Stimulated activated CD4-positive, alpha-beta T cell treated with anti-CD3 and anti-CD28 coated beads, Interleukin-12 subunit alpha, Interleukin-12 subunit beta, amount 100 ng/mL, for 24 hours (primary cell): ENCODE measurements at places on chromosomes 2 and 18.

DNA sequence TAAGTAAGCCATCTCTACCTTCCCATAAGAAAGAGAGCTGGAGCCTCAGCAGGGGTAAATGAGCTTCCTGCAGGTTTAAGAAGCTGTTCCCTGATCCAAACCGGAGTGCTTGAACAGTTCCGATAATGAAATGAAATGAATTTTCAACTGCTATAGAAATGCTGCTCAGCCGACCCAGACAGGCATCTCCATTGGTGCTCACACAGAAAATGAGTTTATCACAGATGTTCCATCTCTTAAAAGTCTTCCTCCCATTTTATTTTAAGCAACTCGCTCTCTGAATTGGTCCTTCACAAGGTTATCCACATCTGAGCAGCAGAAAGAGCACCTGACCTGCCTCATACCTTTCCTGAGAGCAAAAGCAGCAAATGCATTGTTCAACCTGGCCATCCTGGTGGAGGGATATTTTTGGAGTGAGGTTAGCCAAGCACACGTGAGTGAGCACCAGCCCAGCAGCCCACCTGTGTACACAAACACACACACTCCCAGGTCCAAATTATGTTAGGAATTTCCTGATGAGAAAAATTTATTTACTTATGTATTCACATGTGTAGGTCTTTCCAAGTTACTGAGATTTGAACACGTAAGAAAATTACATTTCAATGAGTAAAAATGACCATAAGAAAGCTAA is 42.2 kb upstream of the CCDC68 start:
- no peak for DNase-seq

DNA sequence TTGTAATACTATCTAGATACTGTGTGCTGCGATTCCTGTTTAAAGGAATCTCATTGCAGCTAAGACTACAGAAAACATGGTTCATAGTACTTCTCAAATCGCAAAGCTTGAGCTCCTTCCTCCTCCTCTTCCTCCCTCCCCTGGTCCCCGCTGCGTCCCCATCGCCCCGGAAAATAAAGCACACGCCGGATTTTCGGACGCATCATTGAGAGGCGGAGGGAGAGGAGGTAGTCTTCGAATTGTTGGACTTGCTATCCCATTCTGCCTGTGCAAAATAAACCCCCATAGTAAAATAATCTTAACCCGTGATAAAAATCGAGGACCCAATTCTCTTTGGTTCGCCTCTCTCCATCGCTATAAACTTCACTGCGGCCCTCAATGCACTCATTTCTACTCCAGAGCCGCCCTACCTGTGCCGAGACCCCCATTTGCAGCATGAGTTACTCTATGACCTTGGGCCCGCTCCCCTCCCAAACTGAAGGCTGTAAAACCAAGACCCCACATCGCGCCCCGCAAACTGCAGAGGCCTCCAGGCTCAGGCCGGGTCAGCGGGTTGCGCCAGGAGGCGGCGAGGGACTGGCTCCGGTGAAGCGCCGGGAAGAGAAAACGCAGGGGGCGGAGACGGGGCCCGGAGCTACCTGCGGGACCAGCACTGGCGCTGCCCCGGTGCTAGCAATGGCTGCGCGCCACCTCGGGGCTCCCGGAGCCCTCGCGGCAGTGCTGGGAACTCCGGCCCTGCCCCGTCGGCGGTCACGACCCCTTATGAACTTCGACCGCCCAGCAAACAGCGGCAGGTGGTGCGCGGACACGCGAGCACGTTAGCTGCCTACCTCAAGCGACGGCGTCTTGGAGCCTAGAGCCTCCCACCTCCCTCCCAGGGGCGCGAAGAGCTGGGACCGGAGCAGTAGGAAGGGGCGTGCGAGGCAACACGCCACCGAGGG is 649 bp downstream of the ESCO1 start:
- DNase-seq = peak; percentile 47

DNA sequence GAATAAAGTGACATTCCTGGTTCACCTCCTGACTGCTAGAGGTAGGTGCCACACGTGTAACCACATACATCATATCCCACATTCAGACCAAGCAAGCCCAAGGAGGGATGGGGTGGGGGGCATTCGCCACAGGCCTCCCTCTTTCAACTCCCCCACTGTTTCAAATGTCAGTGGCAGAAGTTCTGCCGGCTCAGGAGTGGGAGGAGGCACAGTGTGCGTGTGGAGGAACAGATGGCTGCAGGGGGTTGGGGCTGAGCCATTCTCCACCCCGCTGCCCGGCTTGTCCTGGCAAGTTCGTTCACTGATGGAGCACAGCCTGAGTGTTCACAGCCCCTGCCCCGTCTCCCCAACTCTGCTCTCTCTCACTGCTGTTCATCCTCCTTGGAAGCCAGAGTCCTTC is 75.4 kb upstream of the TANC1 start:
- no peak for DNase-seq

GRCh38 chr2:43104763-43105162 is 121.6 kb downstream of the ZFP36L2 start:
- no peak for DNase-seq

DNA sequence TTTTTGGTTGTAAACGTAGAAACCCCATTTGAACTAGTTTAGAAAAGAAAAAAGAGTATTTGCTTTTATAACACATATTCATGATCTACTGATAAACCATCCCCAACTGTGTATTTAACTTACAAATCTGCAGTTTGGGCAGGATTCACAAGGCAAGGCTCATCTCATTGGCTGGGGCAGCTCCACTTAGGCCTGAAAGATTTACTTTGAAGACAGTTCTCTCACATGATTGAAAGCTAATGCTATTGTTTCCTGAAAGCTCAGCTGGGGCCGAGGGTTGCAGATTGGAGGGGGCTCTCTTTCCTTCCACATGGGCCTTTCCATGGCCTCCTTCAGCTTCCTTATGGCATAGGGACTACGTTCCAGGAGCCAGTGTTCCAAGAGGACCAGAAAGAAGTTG is 47.4 kb downstream of the ARHGAP15 start:
- DNase-seq = no peak

DNA sequence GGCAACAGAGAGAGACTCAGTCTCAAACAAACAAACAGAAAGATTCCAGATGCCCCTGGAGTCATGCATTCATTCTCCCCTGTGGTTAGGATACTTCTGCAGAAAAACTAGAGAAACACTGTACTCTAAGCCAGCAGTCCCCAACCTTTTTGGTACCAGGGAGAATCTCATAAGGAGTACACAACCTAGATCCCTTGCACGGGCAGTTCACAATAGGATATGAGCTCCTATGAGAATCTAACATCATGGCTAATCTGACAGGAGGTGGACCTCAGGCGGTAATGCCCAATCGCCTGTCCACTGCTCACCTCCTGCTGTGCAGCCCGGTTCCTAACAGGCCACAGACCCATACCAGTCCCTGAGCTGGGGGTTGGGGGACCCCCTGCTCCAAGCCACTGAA is 18.3 kb downstream of the PSME4 start:
- no peak for DNase-seq

- DNase-seq = no peak
Observed at GRCh38 chr18:37176621-37176934, 347.7 kb downstream of the KIAA1328 start.

DNA sequence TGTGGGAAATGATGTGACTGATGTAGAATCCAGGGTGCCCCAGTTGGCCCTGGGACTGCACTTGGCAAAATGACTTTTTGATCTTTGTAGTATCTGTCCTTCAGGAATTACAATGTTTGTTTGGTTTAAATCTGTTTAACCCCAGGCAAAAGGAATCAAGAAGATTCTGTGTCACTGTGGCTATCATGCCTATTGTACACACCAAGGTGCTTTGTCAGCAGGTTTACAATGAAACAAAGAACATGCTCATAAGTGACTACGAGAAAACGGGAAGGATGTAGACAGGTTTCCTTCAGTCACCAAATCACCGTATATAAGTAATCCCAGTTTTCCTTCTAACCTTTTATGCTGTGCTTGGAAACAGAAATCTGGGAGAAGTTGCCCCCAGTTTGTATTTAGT is 109.5 kb downstream of the RTN4 start:
- no peak for DNase-seq

DNA sequence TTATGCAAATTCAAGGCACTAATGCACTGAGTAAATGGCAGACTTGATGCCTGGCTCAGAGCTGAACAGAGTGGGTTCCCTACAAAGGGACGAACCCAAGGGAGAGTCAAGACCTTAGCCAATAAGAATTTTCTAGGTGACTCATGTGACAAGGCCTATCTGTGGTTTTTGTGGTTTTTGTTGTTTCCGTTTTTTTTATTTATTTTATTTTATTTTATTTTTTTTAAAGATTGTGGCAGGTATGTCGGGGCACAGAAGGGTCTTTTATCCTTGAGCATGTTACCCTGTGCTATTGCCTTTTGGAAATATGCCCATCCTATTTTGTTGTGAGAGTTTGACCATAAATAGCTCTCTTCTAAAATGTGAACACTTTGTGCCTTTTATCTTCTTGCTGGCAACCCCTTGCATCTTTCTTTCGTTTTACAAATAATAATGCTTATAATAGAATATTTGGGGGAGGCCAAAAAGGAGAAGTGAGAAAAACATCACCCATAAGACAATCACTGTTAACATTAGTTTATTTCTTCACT is 113.4 kb upstream of the AQP4 start:
- no peak for DNase-seq

DNA sequence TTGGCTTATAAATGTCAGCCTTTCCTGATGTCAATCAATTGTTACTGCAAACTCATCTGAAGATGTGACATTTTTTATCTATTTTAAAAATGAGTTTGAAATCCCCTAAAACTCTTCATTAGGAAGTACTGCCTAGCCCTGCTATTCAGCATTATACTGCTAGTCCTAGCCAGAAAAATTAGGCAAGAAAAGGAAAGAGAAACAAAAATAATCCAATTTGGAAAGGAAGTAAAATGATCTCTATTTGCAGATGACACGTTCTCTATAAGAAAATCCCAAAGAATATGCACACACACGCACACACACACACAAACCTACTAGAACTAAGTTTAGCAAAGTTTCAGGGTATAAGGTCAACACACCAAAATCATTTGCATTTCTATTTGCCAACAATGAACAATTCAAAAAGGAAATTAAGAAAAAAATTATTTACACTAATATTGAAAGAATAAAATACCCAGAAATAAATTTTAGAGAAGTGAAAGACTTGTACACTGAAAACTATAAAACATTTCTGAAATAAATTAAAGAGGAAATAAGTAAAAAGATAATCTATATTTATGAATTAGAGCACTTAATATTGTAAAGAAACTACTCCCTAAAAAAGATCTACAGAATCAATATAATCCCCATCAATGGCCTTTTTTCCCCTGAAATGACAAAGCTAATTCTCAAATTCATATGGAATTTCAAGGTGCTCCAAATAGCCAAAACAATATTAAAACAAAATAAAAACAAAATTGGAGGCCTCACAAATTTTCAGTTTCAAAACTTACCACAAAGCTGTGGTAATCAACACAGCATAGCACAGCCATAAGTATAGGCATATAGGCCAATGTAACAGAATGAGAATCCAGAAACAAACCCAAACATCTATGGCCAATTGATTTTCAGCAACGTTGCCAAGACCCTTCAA is 433.7 kb upstream of the TRIB2 start:
- no peak for DNase-seq

DNA sequence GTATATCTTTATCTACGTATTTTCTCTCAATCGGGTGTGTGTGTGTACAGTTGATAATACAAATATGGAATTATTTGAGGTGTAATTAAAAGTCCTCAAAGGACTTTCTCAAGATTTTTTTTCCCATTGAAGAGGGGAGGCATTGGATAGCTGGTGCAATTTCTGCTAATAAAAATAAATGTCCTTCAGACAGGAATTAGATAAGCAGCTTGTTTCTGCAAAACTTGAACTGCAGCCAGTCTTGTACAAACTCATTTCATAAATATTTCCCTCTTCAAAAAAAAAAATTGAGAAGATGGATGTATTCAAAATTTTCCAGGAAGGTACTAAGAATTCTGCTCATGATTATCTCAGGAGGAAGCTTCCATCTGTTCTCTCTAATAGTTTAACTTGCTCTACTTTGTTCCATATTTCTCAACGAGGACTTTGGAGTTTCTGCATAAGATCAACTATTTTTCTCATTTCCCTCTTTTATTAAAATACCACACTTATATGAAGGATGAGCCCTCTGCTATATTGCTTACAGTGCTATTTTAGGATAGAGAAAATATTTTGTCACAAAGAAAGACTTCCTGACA is 33.0 kb upstream of the GLS start:
- no peak for DNase-seq

GRCh38 chr18:25561918-25562317 is 210.0 kb upstream of the ZNF521 start:
- no peak for DNase-seq

DNA sequence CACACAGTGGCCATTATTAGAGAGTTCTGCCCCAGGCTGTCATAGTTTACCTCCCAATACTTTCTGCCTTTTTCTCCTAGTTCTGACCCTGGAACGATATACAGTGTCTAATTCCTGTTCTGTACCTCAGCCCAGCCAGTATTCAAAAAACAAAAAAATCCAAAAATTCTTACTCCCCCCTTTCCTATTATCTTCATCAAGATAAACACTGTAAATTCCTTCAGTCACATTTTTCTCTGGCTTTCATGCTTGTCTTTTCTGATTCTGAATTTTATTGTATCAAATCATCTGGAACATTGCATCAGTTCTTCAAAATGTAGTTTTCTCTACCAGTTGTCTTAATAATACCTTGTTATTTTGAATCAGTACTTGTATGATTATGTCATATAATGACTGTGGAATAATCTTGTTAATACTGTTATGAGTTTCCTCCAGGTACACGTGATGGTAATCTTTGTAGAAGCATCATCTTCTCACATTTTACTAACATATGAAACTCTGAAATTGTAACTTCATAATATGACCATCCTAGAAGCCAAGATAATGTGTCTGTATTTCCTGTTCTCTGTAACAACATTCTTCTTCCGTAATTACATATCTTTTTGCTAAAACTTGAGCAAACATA is 79.0 kb upstream of the NOSTRIN start:
- DNase-seq = no peak

DNA sequence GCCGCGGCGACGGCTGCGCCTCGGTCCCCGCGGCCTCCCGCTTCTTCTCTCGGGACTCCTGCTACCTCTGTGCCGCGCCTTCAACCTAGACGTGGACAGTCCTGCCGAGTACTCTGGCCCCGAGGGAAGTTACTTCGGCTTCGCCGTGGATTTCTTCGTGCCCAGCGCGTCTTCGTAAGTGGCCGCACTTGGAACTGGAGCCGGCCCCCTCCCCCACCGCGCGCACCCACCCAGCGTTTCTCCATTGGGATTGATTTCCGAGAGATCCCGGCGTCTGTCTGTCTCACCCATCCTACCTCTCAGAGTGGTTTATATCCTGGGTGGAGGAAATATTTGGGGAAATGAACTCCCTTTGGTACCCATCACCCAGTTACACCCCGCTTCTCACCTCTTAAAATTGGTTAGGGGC is 498 bp downstream of the ITGAV start:
- DNase-seq = no peak

DNA sequence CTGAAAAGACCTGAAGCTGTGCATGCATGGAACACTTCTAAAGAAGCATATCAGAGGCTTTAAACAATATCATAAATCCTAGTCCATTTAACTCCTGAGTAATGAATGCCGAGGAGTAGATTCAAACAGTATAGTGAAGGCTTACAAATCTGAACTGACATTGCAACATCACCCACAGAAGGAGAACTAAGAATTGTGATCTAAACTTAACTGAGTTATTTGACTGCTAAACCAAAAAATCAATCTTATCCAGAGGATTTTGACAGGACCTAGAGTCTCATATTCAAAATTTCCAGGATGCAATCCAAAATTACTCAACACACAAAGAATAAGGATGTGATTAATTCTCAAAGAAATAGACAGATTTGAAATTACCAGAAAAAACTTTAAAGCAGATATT is 181.0 kb downstream of the SLC39A10 start:
- DNase-seq = no peak
